ENCODE measurements at places on chromosomes 16 and 17.
A peak's percentile ranks its signal among the peaks of the same experiment; 100 is the strongest.

DNA sequence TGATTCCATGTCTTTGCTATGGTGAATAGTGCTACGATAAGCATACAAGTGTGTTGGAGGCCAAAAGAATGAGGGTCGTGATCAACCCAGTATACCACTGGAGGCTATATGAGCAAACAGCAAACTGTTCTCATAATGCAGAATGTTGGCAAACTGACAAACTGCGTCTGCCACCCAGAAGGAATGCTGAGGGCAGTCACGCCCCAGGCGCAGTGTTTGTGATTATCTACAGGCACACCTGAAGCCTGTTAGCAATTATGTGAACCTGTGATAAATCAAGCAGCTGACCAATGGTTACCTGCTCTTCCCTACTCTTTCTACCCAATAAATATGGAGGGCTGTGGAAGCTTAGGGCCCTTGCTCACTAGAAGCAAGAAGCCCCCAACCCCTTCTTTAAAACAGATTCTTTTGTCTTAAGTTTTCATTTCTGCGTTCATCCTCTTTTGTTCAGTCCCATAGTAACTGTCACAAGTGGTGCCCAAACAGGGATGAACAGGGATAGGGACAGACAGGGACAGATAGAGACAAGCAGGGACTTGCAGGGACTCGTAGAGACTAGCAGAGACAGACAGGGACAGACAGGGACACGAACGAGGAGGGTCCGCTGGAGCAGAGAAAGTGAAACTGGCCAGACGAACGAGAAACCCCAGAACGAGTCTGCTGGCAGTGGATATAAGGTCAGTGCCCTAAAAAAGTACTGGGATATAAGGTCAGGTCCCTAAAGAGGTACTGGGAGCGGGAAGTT, 25.1 kb downstream of the CD300LG start:
- no peak for DNase-seq
- H3K27ac ChIP-seq, result no peak overlapping the region
- H3K36me3 ChIP-seq, result no peaks in the 10 kb centered on the region

DNA sequence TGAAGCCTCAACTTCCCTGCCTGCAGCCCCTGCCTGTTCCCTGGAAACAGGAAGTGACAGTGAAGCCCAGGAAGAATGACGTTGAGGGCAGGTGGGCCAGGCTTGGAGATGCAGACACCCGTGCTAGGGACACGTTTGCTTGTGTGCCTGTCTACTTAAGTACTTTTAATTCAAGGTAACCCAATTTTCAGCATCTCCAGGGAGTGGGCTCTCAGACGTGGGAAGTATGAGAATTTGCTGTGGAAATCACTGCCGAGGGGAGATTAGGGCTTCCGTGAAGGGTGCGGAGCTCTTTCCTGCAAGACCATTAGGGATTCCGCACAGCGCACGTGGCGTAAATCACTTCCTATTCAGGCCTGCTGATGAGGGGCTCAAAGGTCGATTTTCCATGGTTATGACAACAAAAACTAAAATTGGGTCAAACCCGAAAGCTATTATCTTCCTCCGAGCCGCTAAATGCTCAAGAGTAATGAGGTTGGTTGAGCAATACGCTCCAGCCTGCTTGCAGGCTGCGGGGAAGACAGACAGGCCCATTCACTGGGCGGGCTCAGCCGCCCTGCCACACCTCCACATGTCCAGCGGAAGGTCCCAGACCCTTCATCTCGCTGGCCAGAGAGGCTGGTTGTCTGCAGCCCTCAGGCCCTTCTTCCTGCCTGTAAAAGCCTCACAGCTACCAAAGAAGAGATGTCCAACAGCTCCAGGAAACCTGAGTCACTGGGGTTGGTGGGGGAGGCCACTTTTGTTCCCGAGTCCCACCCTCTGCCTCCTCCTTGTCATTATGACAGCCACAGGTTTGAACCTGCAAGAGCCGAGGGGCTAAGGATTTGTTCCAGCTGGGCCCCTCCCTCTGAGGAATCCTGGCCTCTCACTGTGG, 109.9 kb downstream of the RBFOX3 start:
- no peaks in the 10 kb centered on the region for H3K36me3 ChIP-seq
- no peaks in the 10 kb centered on the region for H3K4me1 ChIP-seq
- H3K27ac ChIP-seq, result no peak overlapping the region
- no peak overlapping the region for H3K4me3 ChIP-seq
- H3K27me3 ChIP-seq, result peaks cover 85% of the 10 kb centered on the region
- no peak for DNase-seq

GRCh38 chr16:87675111-87675719, 72.9 kb downstream of the JPH3 start:
- DNase-seq, result no peak
- no peak overlapping the region for H3K27ac ChIP-seq

DNA sequence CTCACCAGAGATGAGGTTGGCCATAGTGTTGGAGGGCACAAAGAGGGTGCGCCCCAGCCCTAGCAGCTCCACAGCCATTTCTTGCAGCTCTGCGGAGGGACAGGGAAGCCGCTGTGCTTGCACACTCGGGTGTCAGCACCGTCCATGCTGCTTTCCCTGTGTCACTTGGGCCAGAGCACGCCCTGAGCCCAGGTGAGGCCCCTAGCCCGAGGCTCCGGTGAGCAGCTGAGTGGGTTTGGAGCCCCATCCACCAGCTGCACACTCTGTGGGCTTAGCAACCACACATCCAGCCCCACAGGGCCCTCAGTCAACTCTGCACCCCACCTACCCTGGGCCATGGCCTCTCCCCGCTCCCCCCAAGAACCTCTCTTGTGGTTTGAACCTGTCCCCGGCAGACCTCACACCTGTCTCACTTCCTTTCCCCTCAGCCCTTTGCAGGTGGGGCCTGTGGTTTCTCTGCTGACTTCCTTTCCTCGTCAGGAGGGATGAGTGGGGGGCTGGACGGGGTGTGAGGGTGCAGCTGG, 20.7 kb downstream of the TMEM235 start:
- peak overlapping the region; percentile 91 for H3K27ac ChIP-seq
- H3K36me3 ChIP-seq, result no peaks in the 10 kb centered on the region
- peaks cover 32% of the 10 kb centered on the region for H3K4me1 ChIP-seq
- peak; percentile 95 for DNase-seq
- peak overlapping the region; percentile 45 for H3K4me3 ChIP-seq
- no peaks in the 10 kb centered on the region for H3K27me3 ChIP-seq

DNA sequence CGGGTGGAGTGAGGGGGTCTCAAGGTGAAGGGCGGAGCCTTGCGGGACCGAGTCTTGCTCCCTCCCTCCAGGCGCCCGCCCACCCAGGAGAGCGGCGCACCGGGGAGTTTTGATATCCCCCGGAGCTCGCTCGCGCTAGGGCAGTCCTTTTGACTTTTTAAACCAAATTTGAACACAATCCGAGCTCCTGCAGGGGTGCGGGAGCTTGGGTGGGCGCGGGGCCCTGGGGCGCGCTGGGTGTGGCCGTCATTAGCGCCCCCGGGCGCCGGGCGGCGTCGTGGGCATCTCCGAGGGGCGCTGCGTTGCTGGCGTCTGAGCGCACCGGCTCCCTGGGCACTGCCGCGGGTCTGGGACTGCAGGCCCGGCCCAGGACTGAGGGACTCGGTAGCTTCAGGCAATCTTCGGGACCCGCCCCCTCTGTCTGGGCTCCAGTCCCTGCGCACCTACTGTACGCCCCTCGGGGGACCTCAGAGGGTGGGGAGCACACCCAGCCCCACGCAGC, 10.9 kb downstream of the MAF start:
- DNase-seq, result no peak
- no peak overlapping the region for H3K4me3 ChIP-seq
- no peaks in the 10 kb centered on the region for H3K36me3 ChIP-seq
- no peaks in the 10 kb centered on the region for H3K4me1 ChIP-seq

DNA sequence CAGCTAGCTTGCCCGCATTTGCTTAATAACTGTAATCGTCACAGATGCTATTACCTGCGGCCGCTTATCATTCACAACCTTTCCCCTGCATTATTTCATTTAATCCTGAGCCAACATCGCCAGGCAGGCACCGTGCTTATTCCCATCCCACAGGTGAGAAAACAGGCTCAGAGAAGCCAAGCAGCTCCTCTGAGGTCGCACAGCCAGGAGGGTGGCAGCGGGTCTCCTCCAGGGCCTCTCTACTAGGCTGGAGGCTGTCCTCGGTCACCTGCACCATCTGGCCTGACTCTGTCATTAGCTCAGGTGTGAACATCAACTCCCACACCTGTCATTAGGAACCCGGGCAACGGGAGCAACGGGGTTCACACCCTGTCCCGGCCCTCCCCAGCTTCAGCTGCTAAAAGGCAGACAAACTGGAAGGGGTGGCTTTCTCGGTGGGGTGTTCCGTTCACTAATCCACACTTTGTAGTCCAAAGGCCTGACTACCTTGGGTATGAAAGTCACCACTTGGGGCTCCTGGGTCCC, 3.0 kb downstream of the PPL start:
- H3K27me3 ChIP-seq, result peaks cover 67% of the 10 kb centered on the region
- H3K4me1 ChIP-seq, result no peaks in the 10 kb centered on the region
- no peaks in the 10 kb centered on the region for H3K36me3 ChIP-seq
- no peak for DNase-seq
- no peak overlapping the region for H3K4me3 ChIP-seq

GRCh38 chr17:11935734-11936406, 61.4 kb downstream of the ZNF18 start:
- H3K4me3 ChIP-seq, result no peak overlapping the region
- H3K27me3 ChIP-seq, result no peaks in the 10 kb centered on the region
- H3K36me3 ChIP-seq, result no peaks in the 10 kb centered on the region

- H3K4me3 ChIP-seq, result no peak overlapping the region
- DNase-seq, result peak; percentile 56
- no peak overlapping the region for H3K27ac ChIP-seq
- H3K4me1 ChIP-seq, result peaks cover 10% of the 10 kb centered on the region
These were observed 48.5 kb downstream of the RAI1 start for GRCh38 chr17:17729620-17730249.

- H3K27ac ChIP-seq, result no peak overlapping the region
- 0 out of 2 replicates have a peak, but pooled peaks cover 2% of the 10 kb centered on the region for H3K36me3 ChIP-seq
- no peak for DNase-seq
- H3K4me1 ChIP-seq, result no peaks in the 10 kb centered on the region
These were observed 14.1 kb downstream of the DHRS7B start for GRCh38 chr17:21140911-21141310.

DNA sequence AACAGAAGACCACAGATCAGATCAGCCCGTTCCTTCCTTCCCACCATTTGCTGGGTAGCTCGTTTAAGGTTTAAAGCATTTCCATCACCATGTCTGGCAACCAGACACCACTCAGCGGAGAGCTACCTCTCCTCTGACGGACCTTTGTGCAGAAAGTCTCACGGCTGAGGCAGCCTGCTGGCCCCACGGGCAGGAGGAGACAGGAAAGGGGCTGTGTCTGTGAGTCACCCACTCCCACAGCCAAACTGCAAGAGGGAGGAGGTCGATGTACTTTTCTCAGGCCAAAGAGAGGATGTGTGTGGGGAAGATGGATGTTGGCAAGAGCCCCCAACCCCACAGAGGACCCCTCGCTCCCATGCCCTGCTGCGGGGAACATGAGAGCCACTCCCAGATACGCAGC, 92.1 kb downstream of the ZNF423 start:
- H3K27ac ChIP-seq, result no peak overlapping the region
- H3K36me3 ChIP-seq, result no peaks in the 10 kb centered on the region
- H3K4me3 ChIP-seq, result no peak overlapping the region
- DNase-seq, result no peak

- H3K4me1 ChIP-seq, result no peaks in the 10 kb centered on the region
- no peak overlapping the region for H3K27ac ChIP-seq
- no peak for DNase-seq
These were observed 17.4 kb downstream of the GAA start for GRCh38 chr17:80118601-80119270.

DNA sequence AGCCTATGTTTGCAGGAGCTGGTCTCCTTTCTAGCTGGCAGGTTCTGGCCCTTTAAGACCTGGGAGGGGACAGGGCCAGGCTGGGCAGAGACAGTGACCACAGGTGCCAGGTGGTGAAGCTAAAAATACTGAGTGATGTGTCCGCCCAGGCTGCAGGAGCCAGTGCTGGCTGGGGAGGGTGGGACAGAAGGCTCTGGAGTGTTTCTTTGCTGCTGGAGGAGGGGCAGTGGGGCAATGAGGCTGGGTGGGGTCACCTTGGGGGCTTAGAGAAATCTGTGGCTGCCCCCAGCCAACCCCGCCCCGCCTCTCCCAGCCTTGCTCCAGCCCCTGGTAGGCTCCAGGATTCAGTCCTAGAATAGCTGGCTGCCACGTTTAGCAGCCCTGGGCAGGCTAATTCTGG, 30.4 kb upstream of the SBK1 start:
- H3K36me3 ChIP-seq, result no peaks in the 10 kb centered on the region
- peak overlapping the region; percentile 22 for H3K4me3 ChIP-seq
- peak; percentile 54 for DNase-seq
- H3K27me3 ChIP-seq, result no peaks in the 10 kb centered on the region
- H3K27ac ChIP-seq, result peak overlapping the region; percentile 20
- peaks cover 38% of the 10 kb centered on the region for H3K4me1 ChIP-seq

GRCh38 chr17:81401723-81402529, 6.7 kb downstream of the BAHCC1 start:
- no peak overlapping the region for H3K27ac ChIP-seq
- peaks cover 94% of the 10 kb centered on the region for H3K27me3 ChIP-seq
- H3K4me1 ChIP-seq, result no peaks in the 10 kb centered on the region
- DNase-seq, result no peak

DNA sequence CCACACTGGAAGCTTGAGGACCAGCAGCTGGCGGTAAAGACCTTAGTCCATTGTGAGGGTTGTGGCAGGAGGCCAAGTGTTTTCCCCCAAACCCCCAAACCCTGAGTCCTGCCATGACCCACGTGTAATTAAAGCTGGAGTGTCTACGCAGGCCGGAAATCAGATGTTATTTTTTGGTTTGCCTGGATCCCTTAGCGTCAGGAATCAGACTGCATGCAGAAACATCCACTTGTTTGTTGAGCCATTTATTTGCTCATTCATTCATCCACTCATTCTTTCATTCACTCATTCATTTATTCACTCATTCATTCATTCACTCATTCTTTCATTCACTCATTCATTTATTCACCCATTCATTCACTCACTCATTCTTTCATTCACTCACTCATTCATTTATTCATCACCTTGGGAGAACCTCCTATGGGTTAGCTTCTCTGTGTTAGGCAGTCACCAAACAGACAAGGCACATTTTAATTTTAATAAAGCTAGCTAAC, 313.1 kb downstream of the MAF start:
- peaks cover 23% of the 10 kb centered on the region for H3K4me1 ChIP-seq
- DNase-seq, result no peak
- H3K4me3 ChIP-seq, result peak overlapping the region; percentile 27
- no peak overlapping the region for H3K27ac ChIP-seq

DNA sequence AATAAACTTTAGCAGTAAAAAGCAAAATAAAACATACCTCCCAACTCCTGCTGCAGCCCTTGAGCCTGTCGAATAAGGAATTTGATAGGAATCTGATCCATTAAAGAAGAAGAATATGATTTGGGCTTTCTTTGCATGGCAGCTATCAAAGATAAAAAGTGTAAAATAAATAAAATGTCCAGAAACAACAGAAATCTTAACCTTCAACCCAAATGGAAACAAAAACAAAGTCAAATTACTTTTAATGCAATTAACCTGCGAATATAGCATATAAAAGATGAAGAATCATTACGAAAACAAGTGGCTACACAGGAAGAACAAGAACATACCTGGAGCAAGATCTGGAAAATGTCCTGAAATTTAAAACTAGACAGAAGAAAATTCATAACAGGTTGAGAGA, 21.5 kb upstream of the BRIP1 start:
- no peaks in the 10 kb centered on the region for H3K36me3 ChIP-seq
- no peak overlapping the region for H3K27ac ChIP-seq
- no peak overlapping the region for H3K4me3 ChIP-seq
- no peaks in the 10 kb centered on the region for H3K4me1 ChIP-seq
- H3K27me3 ChIP-seq, result no peaks in the 10 kb centered on the region

GRCh38 chr16:62240722-62241121, 204.5 kb upstream of the CDH8 start:
- no peaks in the 10 kb centered on the region for H3K36me3 ChIP-seq
- no peaks in the 10 kb centered on the region for H3K27me3 ChIP-seq
- H3K4me1 ChIP-seq, result no peaks in the 10 kb centered on the region
- no peak for DNase-seq
- H3K27ac ChIP-seq, result no peak overlapping the region
- no peak overlapping the region for H3K4me3 ChIP-seq
